ENCODE measurements at places on chromosomes 7 and 10.

GRCh38 chr10:18860631-18861240 is 187.9 kb upstream of the MALRD1 start:
- DNase-seq = no peak

- no peak for DNase-seq
Measured at GRCh38 chr10:130345728-130346127, 209.5 kb downstream of the GLRX3 start.

- DNase-seq = peak; percentile 95
Measured at GRCh38 chr10:14648005-14648765, 126.5 kb downstream of the FAM107B start.

GRCh38 chr10:49296382-49296781 is 2.6 kb upstream of the C10orf71 start:
- no peak for DNase-seq

DNA sequence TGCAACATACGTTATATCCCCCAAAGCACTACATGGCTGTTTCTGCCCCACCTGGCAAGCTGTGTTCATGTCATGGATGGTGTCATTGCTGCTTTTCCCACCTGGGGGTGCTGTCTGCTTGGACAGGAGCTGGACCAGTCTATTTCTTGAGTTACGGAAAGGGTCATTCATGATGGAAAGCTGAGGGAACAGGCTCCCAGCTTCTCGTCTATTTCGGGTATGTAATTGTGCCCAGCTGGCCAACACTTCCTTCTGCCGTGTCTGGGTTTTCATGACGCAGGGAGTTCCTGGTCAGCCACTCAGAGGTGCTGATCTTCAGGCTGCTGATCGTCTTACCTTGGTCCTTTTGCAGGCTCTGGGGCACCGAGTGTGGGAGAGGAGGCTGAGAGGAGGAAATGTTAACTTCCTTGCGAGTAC is 8.6 kb downstream of the BTBD16 start:
- no peak for DNase-seq

GRCh38 chr10:132885451-132886210 is 56.7 kb downstream of the CFAP46 start:
- DNase-seq = no peak
